ENCODE measurements at places on chromosomes 7 and 10. TPM values are rescaled to one million over a fixed set of nuclear protein-coding genes. Genes with fewer than 3 reads are reported as not detected.

ABCC2 gene
- total RNA-seq: 5.1 TPM

DNA sequence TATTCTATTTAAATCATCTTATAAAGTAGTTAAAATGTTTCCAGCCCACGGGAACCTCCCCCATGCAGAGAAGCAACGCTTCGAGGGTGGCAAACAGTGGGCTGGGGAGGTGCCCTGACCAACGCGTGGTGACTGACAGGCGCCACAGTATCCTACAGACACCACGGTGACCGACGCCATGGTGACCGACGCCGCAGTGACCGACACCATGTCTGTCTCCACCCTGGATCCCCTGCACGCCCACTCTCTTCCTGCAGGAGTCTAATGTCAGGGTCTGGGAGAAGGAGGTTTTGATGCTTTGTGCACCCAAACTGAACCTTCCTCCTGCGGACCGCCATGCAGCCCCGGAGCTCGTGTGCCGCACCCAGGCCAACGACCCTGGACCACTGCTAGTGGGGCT is 464.4 kb downstream of the PTPRN2 start:
- DNase-seq: no peak

- DNase-seq: no peak
Measured at GRCh38 chr7:151715666-151716315, 161.1 kb downstream of the PRKAG2 start.

DNA sequence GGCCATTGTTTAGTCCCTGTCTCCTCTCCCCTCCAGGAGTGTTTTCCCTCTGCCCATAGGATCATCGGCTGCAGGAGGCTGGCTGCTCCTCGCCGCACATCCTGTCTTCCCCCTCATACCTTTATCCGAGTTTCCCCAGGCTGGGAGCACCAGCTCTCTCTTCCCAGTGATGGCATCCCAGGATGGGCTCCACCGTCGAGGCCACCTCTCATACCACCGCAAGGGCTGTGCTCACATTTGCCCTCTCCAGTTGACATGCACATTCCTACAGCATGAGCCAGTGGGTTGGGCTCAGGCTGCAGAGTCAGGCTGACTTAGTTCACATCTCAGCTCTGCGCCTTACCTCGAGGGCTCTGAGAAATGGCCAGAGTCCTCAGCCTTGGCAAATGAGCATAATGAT is 12.1 kb downstream of the HKDC1 start:
- no peak for DNase-seq

GRCh38 chr10:132684164-132684891 is 101.6 kb downstream of the NKX6-2 start:
- no peak for DNase-seq

DNA sequence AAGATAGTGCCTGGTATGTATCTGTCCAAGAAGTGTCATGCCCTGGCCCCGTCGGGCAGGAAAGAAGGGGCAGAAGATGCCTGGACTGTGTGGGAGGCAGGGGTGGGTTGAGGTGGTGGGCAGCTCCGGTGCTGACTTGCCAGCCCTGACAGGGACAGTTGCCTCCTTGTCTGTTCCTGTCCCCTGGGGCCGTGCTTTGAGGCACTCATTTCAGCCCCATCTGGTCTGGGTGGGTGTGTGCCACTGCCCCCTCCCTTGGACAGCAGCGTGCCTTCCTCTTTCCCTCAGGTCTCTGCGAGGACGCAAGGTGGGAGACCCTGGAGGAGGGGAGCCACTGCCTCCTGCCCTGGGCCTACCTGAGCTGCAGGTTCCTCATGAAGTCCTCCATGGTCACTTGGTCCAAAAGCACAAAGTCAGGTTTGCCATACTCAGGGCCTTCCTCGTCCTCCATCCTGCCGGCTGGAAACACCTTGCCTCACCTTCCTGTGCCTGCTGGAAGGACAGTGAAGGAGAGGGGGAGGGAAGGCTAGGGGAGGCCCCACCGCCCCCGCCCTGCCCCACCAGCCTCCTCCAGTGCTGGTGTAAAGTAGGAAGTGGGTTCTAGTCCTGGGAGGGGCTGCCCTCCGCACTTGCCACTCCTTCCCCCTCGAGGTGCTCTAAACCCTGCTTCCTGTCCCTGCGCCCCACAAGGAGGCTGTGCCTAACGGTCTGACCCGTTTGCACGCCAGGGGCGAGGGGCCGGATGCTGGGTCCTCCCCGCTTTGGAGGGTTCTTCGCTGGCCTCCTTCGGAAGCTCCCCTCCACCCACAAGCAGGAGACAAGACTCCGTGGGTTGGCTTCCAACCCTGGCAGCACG is at the start of gene MYO1G:
TSS of gene MYO1G (minus strand) at position 505 of the 856 bp plus-strand sequence. CDS start at position 451, 54 bp downstream.
- DNase-seq: no peak

FAM131B gene
- 1.2 TPM for total RNA-seq

DNA sequence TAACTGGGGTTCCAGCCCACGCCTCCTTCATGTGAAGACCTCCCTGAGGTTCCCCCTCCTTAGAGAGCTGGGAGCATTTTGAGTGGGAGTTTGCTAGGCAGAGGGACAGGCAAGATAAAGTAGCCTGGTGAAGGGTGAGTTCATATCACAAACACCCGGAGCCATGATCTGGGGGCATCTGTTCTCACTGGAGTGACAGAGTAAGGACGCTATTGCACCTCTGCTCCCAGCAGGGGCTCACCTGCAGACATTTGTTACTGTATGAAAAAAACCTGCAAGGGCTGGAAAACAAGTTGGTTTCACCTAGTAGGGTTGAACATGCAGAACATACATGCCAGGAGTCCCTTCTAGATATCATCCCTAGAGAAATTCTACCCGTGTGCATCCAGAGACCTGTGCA is 88.4 kb downstream of the CARD11 start:
- DNase-seq: no peak

GRCh38 chr10:6537770-6538169 is 42.3 kb downstream of the PRKCQ start:
- peak; percentile 23 for DNase-seq

DNA sequence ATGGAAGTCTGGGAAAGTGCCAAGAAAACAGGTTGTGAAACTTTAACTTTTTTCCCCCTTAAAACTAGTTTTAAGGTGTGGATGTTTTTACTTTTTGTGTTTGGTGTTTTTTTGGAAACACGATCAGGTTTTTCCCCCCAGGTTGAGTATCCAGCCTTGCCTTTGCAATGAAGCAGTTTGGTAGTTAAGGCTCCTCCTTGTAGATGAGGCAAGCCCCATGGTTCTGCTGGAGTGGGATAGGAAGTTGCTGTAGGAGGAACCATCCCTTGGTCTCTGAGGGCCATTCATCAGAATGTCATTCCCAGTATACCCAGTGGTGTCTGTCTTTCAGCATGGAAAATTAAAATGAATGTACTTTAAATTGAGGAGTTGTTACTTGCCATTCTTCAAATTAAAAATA is 2.7 kb downstream of the CUL1 start:
- no peak for DNase-seq

GRCh38 chr7:29815181-29816105 is 9.1 kb downstream of the WIPF3 start:
- no peak for DNase-seq

- no peak for DNase-seq
Measured at GRCh38 chr7:11506417-11506816, 325.6 kb downstream of the THSD7A start.

DNA sequence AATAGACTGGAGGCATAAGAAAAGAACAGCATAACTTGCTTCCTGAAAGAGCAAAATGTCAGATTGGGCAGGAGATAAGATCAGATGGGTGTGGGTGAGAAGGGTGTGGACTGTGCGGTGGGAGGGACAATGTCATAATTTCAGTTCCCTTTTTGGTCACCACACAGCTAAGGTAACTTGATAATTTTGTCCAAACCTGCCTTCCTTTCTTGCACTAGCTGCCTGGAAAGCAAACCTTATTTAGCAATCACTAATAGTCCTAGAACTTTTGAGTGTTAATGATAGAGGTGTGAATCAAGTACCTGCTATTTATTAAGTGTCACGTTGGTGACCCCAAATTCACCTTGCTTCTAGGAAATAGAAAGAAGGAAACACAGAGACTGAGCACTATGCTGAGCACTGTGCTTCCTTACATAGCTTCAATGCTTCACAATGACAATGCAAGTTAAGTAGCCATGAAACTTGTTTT is 72.4 kb upstream of the SP4 start:
- DNase-seq: no peak

STEAP4 gene
- total RNA-seq: 74.5 TPM

CYP3A5 gene
- total RNA-seq: 2.4 TPM
